ENCODE measurements at places on chromosomes 2 and 18. TPM values are rescaled to one million over a fixed set of nuclear protein-coding genes. Genes with fewer than 3 reads are reported as not detected.

The OSBPL6 gene
- 0.46 TPM for total RNA-seq

The LOXHD1 gene
- not detected for total RNA-seq

The EIF2B4 gene
- 45.7 TPM for total RNA-seq

DNA sequence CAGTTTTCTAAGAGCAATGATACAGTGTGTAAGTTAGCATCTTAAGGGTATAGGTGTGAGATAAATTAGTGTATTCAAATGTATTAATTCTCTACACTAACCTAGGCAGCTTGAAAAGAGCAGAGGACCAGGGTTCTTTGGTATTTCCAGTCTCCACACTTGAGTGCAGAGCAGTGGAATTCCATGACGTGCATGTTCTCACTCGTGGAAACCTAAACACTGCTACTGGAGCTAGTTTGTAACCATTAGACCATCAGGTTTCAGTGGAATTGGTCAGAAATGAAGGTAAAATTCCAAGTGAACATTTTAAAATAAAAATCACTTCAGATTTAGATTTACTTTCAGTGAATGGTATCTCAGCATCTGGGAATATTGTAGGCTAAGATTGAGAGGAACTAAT lies 9.0 kb downstream of the SPTBN1 start:
- no peak overlapping the region for H3K4me3 ChIP-seq
- no peaks in the 10 kb centered on the region for H3K27me3 ChIP-seq
- no peaks in the 10 kb centered on the region for H3K36me3 ChIP-seq
- no peak overlapping the region for H3K27ac ChIP-seq
- H3K4me1 ChIP-seq, result peaks cover 66% of the 10 kb centered on the region
- DNase-seq, result no peak

- no peaks in the 10 kb centered on the region for H3K4me1 ChIP-seq
- no peak for DNase-seq
- no peak overlapping the region for H3K4me3 ChIP-seq
- no peaks in the 10 kb centered on the region for H3K36me3 ChIP-seq
These were observed 656.0 kb upstream of the SALL3 start for GRCh38 chr18:78323453-78324197.

DNA sequence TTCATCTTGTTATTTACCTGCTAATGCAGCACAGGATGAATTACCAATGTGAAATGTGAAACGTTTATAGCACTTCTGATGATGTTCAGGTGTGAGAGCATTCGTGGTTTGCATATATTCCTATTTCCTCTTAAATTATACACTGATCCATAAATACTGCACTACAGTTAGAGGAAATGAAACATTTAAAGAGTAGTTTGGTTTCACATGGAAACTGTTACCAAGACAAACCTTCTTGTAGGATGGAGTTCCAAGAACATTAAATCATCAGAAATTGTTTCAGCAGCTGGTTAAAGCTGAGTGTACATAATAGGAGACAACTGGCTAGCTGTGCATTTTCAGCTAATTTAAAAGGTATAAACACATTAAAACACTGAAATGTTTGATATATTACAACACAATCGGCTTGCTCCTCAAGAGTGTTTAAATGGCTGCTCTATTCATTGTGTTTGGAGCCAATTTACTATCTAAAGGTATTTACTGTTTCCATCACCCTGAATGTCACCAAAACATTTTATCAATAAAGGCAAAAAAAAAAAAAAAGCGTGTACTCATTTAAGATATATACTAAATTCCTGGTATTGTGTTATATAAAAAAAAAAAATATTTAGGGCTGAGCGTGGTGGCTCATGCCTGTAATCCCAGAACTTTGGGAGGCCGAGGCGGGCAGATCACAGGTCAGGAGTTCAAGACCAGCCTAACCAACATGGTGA lies 100.6 kb downstream of the DYM start:
- DNase-seq, result no peak
- H3K4me1 ChIP-seq, result no peaks in the 10 kb centered on the region
- H3K27me3 ChIP-seq, result no peaks in the 10 kb centered on the region
- no peak overlapping the region for H3K4me3 ChIP-seq
- H3K27ac ChIP-seq, result no peak overlapping the region

DNA sequence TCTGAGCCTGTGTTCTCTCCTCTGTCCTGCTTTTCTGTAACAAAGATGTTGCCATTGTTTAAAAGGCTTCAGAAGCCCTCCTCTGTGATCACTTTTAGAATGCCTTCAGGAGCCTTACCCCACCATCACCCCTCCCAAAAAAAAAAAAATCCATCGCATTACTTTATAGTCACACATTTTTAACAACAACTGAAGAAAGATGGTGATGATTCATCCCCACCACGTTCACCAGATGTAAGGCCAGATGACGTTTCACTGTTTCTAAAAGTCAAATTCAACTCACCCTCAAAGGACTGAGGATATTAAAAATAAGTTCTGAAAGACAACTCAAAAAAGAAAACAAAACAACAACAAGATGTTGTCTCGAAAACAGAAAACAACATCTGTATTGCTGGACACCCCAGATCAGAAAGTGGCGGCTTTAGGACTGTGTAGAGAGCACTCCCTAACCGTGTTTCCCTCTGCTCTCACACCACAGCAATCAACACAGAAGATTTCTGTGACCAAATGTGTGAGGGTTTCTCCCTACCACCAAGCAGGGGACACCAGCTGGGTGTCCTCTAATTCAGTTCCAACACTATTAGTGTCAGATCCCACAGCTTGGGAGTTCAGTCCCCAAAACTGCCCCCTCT lies 61.9 kb upstream of the CREB1 start:
- no peaks in the 10 kb centered on the region for H3K27me3 ChIP-seq
- DNase-seq, result no peak
- no peak overlapping the region for H3K4me3 ChIP-seq

The SUCLG1 gene
- 42.5 TPM for total RNA-seq

DNA sequence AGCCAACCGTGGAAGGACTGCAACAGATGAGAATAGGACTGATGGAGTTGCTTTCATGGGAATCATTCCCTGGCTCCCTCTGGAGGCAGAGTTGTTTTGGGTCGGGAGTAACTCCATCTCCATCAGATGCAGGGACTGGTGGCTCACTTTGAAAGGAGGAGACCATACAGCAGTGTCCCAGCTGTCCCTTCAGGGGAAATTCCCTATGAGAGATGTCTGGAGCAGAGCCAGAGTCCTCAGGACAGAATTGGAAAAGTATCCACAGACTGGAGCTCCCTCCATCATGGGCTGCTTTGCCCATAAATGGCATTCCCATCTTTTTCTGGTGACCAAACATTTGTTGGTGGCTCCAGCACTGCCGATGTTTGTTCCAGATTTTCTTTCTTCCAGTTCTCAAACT lies 144.3 kb downstream of the NCK2 start:
- H3K36me3 ChIP-seq, result no peaks in the 10 kb centered on the region
- peaks cover 34% of the 10 kb centered on the region for H3K4me1 ChIP-seq
- H3K27ac ChIP-seq, result no peak overlapping the region
- H3K27me3 ChIP-seq, result no peaks in the 10 kb centered on the region

The ZNF396 gene
- 5.1 TPM for total RNA-seq

DNA sequence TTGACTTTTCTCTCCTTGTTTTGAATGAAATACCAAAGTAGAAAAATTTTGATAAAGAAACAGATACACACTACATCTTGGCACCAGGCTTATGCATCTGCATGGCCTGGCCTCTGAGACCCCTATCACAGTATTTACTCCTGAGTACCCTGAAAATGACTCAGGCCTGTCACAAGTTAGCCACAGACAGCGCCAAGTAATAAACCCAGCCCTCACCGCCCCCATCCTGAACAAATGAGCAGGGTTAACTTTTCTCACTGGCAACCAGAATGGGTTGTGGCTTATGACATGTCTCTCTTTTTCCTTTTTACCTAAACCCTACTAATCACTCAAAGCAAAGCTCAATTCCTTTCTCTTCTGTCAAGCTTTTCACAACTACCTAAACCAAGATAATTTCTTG lies 35.3 kb downstream of the SPRED2 start:
- no peak overlapping the region for H3K27ac ChIP-seq
- no peaks in the 10 kb centered on the region for H3K27me3 ChIP-seq
- H3K36me3 ChIP-seq, result no peaks in the 10 kb centered on the region
- H3K4me1 ChIP-seq, result peaks cover 8% of the 10 kb centered on the region

The FAHD2B gene
- total RNA-seq, result 19.2 TPM

The SERPINE2 gene
- 6.7 TPM for total RNA-seq

GRCh38 chr18:44681076-44681970 lies 635 bp downstream of the SETBP1 start:
- no peaks in the 10 kb centered on the region for H3K27me3 ChIP-seq
- H3K4me1 ChIP-seq, result no peaks in the 10 kb centered on the region
- H3K36me3 ChIP-seq, result no peaks in the 10 kb centered on the region
- H3K4me3 ChIP-seq, result no peak overlapping the region

The SNORC gene
- total RNA-seq, result not detected

DNA sequence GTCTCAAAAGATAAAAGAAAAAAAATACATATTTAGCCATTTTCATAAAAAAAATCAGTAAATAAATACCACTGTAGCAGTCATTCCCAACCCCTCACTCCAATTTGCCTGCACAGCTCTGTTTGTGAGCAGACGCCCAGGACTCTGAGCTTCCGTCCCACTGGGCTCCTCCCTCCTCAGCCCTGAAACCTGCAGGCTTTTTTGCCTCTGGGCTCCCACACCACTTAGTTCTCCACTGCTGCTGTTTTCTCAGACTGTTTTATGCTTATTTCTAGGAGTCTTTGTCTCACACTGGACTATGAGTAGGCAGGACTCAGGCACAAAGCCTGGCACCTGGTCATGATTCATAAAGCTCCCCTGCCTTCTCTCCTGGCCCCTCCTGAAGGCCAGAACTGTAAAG lies 6.1 kb upstream of the CXCR1 start:
- no peaks in the 10 kb centered on the region for H3K4me1 ChIP-seq
- no peaks in the 10 kb centered on the region for H3K36me3 ChIP-seq
- H3K4me3 ChIP-seq, result no peak overlapping the region
- H3K27ac ChIP-seq, result no peak overlapping the region

DNA sequence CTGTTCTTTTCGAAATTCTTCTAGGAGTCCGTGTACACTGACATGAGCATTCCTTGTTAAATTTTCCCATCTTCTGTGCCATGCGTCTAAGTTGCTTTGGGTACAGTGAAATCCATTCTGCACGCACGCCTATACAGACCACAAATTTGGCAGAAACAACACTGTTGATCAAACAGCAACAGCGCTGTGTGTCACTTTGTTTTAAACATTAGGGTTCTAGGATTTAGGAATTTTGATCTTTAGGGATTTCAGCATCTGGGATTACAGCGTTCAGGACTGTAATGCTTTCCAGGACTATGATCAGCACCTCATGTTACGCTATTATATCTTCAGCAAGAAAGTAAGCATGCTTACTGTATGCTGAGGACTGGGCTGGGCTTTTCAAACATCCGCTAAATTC lies 47.1 kb upstream of the FHL2 start:
- H3K4me3 ChIP-seq, result no peak overlapping the region
- DNase-seq, result no peak
- H3K27ac ChIP-seq, result no peak overlapping the region
- H3K36me3 ChIP-seq, result no peaks in the 10 kb centered on the region

DNA sequence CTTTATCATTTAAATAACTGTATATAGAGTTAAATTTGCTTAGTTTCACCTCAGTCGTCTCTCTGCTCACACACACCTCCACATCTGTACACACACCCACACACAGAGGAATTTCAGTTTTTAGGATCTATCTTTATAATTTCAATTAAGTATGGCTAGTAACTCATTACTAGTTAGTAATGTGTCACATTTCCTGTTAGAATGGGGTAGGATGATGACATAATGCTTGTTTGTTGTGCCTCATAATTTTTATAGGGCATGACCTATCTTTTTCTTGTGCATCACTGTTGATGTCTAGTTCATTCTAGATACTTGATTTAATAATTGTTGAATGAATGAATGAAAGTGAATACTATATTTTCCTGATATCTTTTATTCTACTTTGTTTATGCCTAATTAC lies 108.6 kb downstream of the AGPS start:
- no peak for DNase-seq
- H3K27ac ChIP-seq, result no peak overlapping the region
- H3K27me3 ChIP-seq, result no peaks in the 10 kb centered on the region
- no peak overlapping the region for H3K4me3 ChIP-seq
- no peaks in the 10 kb centered on the region for H3K36me3 ChIP-seq

The PDCD1 gene
- total RNA-seq, result 0.29 TPM

GRCh38 chr2:74507926-74508520 lies 528 bp upstream of the PCGF1 start:
- peak; percentile 84 for DNase-seq
- H3K4me3 ChIP-seq, result peak overlapping the region; percentile 91
- H3K36me3 ChIP-seq, result no peaks in the 10 kb centered on the region
- H3K27me3 ChIP-seq, result peaks cover 25% of the 10 kb centered on the region
- peaks cover 19% of the 10 kb centered on the region for H3K4me1 ChIP-seq

- DNase-seq, result no peak
- H3K4me3 ChIP-seq, result no peak overlapping the region
- no peak overlapping the region for H3K27ac ChIP-seq
- H3K27me3 ChIP-seq, result no peaks in the 10 kb centered on the region
- no peaks in the 10 kb centered on the region for H3K36me3 ChIP-seq
These were observed 1627.7 kb downstream of the LRP1B start for GRCh38 chr2:140502951-140503630.

The CYTIP gene
- total RNA-seq, result 5.4 TPM

DNA sequence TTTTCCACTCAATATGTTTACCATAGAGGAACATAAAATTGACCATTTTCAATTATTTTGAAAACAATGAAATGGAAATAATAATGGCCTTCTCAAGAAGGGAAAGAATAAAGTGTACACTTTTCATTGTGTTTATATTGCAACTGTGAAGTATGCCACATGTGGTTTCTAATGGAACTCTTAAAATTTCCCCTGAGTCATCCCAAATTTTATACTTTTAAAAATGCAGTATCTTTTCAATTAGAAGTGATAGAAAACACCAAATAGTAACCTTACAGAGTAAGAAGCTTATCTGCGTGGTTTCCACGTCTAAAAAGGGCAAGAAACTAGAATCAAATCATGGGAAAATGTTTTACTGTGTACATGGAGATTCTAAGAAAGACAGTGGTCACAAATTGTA lies 70.0 kb downstream of the SCG2 start:
- H3K4me3 ChIP-seq, result no peak overlapping the region
- no peak for DNase-seq
- H3K4me1 ChIP-seq, result no peaks in the 10 kb centered on the region
- no peaks in the 10 kb centered on the region for H3K36me3 ChIP-seq

DNA sequence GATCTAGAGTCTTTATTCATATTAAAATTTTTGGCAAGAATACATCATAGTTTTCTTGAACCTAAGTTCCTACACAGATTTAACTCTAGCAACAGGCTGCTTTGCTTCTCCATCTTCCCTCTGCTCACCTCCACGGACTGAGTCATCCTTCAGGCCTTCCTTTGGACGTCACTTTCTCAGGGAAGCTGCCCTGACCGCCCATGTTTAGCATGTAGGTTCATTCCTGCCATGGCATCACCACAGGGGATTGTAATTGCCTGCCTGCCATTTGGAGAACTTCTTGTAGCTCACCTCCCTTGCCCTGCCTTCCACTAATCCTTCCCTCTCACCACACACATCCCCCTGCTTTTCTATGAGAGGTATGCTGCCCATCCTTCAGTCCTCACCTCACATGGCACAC lies 43.9 kb upstream of the B3GNT2 start:
- H3K27me3 ChIP-seq, result no peaks in the 10 kb centered on the region
- H3K27ac ChIP-seq, result no peak overlapping the region
- H3K36me3 ChIP-seq, result no peaks in the 10 kb centered on the region
- no peaks in the 10 kb centered on the region for H3K4me1 ChIP-seq

The MAIP1 gene
- total RNA-seq, result 24.2 TPM

The ATP6V1C2 gene
- 0.67 TPM for total RNA-seq

The STK39 gene
- 8.3 TPM for total RNA-seq

- peaks cover 9% of the 10 kb centered on the region for H3K4me1 ChIP-seq
- no peaks in the 10 kb centered on the region for H3K27me3 ChIP-seq
- no peak overlapping the region for H3K27ac ChIP-seq
These were observed 260.3 kb downstream of the KLHL29 start for GRCh38 chr2:23645230-23645808.

- H3K36me3 ChIP-seq, result no peaks in the 10 kb centered on the region
- no peak overlapping the region for H3K4me3 ChIP-seq
- H3K4me1 ChIP-seq, result no peaks in the 10 kb centered on the region
These were observed 332.6 kb downstream of the SOX11 start for GRCh38 chr2:6024784-6025183.
